AG20443 (cell line): ENCODE measurements at places on chromosomes 11 and 22.

- DNase-seq: no peak
These were observed 81.1 kb downstream of the PAK1 start for GRCh38 chr11:77392842-77393241.

- DNase-seq: no peak
These were observed 161.1 kb upstream of the CADM1 start for GRCh38 chr11:115665175-115665821.

DNA sequence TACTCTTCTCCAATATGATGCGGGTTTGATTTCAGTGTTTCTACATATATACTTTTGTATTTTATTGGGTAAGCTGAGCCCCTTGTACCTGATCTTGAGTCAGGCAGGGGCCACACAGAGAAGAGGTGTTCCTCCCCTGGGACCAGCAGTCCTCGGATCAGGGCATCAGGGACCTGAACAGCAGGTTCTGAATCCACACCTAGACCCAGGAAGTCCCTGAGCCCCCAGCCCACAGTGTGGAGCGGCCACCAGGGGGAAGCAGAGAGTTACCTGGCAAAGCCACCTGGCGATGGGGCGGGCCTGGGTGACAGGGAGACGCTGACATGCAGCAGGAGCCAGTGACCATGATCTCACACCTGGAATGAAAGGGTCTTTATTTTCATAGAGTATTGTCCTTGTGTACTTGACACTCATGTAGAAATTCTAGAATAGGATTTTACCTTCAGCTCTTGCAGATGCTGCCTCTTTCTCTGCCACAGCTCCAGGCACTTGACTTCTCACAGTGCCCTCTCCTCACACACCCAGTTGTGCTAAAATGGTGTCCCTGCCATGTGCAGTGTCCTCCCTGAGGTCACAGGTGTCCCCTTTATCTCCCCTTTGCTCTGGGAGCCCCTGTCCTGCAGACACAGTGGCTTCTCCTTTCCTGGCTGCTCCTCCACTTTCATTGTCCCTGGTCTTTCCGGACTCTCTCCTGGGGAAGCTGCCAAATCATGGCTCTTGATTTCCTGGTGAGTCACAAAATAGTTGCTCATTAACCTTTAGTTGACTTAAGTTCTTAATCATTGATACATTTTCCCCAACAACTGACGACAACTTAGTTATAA is 48.5 kb downstream of the GGTLC2 start:
- peak; percentile 59 for DNase-seq

DNA sequence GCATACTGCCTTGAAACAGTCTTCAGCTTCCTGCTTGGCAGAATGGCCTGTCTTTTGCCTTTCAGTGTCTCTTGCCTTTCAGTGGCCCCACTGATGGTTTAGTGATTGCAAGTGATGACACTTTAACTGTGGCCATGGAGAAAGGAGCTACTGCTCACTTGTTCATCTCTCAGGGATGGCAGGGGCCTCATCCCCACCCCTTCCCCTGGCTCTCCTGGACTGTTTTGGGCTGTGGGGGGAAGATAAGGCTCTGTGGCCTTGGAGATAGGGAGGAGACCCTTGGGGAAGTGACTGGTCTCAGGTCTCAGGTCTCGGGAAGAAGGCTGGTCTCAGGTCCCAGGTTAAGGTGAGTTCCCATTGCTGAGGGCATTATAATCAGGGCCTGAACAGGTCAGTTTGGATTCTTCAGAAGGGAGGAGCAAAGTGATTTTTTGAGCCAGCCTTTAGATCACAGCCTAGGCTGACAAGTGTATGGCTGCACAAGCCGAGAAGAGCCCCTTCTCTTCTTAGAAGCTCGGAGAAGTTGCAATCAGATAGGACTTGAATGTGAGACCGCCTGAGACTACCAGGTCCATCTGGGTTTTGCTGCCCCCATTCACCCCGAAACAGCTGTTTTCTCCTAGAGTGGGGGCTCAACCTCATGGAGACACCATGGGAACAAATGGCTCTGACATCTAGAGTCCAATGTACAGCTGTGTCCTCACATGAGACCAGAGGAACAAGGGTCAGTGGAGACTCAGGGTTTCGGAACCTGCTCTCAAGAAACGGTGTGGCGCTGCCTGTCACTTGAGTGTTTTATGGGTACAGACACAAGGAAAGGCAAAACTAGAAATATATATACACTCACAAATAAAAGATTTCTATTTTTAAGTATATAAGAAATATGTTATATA is 15.9 kb upstream of the P2RY2 start:
- DNase-seq: no peak

GRCh38 chr11:87265979-87266378 is 228.2 kb downstream of the TMEM135 start:
- DNase-seq: no peak

GRCh38 chr11:86574493-86575207 is 97.8 kb downstream of the ME3 start:
- no peak for DNase-seq

- DNase-seq: no peak
These were observed 22.3 kb downstream of the ARHGAP1 start for GRCh38 chr11:46677991-46678740.

DNA sequence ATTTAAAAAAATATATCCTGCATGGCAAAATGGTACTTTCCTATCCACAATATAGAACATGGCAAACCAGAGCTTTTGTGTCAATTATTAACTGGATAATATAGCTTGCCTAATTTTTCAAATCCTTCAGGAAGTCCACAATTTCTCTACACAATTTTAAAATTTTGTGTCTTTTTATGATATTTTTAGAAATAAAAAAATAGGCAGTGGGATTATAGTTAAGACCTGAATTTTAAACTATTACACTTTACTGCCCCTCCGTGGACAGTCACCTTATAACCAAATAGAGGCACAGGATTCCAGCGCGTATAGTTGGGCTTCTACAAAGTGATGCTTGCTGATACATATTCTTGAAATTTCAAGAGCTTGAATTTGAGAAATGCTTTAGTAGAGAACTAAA is 2.1 kb upstream of the DMC1 start:
- DNase-seq: peak; percentile 67

- DNase-seq: no peak
These were observed 12.2 kb downstream of the TEF start for GRCh38 chr22:41394012-41394356.

- DNase-seq: no peak
These were observed 55.0 kb upstream of the HORMAD2 start for GRCh38 chr22:30025221-30025620.

DNA sequence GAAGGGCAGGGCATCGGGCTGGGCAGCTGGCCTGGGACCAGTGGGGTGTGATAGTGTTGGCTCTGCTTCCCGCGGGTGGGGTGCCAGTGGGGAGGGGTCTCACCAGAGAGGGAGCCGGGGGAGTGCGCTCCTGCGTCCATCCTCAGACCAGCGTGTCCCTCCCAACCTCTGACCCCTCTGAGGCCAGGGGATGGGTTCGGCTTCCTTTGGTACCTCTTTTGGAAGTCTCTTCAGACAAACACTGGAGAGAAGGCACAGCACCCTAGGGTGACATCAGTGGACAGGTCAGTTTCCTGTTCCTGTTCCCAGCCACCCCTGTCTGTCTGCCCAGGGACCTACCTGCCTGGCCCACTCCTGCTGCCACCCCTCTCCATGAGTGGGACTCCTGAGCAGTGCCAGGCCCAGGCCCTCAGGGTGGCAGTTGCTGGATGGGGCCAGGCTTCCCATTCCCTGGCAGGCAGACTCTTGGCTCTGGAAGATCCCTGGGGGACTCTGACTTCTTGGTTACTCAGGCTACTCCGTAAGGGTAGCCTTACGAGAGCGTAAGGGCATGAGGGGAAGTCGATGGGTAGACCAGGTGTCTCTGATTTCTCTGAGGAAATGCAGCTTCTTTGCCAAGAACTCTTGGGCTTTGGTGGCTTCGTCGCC is 2.6 kb downstream of the TAGLN start:
- DNase-seq: no peak

DNA sequence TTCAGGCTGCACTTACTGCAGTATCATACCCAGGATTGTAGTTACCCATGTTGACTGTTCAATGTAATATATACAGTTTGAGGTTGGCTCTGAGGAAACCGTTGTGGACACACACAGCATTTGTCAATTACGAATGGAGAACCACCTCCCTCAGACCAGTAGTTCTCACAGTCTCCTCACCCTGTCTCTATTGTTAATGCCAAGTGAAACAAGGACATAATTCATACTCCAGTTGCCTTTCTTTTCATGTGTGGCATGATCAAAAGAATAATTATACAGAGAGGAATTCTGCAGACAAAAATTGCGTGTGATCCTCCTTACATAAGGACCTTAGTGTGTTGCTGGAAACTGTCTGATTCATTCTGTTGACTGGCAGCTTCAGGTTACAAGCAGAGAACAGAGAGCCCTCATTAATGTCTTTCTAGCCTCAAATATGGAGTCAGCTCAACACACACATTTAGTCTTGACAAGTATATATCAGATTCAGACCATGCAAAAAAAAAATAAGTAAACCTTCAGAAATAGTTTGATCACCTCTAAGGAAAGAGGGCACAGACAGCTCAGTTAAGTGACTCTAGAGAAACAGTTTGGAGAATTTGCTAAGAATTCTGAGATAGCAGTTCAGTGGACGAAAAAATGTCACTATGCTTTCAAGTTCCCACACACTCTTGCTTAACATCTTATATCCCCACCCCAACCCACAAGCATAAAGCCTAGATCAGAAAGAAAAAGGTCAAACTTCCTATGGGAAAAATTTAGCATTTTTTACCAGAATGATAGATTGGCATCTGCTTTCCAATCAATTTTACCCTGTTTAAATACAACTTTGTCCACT is 96.1 kb downstream of the MAML2 start:
- DNase-seq: peak; percentile 38

GRCh38 chr11:74033046-74033445 is 24.2 kb upstream of the UCP3 start:
- DNase-seq: no peak

DNA sequence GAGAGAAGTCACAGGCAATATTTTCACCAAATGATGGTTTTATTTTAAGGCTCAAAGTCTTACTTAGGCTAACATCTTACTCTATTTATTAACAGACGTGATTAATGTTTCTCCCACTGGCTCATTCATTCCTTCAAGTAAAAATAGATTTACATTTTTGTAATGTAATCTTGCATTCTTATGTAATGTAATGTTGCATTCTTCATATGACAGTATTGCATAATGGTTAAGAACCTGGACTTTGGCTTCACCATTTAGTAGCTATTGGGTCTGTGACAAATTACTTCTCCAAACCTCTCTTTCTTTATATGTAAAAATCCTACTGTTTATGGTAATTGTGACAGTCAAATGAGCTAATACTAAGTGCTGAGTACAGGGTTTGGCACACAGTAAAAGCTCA is 3.3 kb upstream of the DIXDC1 start:
- DNase-seq: no peak

DNA sequence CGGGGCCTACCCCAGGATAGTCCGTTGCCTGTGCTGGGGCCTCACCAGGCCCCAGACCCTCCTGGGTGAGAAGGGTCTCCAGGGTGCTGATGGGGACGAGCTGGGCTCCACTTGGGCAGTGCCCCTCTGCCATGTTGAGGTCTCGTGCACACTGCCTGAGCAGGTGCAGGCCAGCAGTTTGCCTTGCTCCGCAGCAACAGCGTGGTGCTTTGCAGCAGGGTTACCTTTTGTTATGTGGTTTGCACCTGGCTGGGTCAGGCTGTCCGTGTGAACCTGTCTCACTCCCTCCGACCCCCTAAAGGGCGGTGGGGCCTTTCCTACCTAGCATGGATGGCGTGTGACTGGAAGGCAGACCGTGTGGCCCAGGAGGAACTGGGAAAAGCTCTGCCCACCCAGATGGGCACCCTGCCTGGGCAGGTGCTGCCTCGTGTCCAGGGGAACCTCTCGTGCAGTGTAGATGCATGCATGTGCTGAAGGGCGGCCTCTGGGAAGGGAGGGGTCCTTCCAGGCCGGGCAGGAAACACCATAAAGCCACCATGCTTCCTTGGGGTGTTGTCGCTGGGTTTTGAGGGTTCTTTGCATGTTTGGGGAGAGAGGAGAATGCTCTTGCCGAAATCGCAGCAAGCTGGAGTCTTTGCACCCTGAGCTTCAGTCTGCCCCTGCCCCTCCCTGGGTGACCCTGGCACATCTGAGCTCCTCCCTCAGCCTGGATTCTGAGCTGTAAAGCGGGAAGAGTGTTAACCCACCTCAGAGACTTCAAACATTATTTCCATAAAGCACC is 75.4 kb upstream of the PPARA start:
- no peak for DNase-seq

DNA sequence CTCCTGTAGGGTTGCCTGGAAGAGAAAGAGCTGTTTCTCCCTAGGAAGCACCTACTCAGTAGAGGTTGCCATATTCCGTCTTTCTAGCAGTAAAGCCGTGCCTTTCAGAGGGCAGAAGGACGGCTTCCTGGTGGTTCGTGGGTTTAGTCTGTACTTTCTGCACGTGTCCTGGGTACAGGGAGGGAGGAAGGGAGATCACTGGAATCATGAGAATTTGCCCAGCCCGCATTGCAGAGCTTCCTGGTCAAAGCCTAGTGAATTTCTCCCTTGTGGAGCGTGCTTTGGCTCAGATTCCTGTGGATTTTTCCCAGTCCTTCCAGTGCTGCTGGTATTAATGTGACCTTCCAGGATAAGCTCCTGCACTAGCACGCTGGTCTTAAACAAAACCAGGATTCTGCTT is 44.9 kb downstream of the GRAMD1B start:
- DNase-seq: peak; percentile 29

DNA sequence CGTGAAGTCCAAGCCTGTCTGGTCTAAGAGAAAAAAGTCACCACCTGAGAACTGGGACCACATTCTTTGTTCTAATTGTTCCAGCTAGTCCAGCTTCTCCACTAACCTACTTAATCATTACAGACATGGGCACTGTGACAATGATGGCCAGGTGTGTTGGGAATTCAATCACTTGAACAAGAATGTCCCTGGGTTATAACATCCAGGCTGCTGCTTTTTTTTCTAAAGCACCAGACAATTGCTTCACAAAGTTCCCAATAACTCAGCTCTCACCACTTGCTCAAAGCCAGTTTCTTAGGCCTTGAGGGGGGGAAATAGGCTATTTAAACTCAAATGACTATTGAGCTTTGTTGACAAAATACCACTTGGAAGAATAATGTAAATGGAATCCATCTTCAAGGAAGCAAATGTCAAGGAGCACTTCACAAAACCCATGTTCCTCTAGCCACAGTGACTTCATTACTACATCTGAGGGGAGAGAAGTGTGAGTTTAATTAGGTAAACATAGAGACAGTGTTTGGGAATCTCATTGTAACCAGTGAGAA is 80.3 kb downstream of the ME3 start:
- DNase-seq: peak; percentile 14

DNA sequence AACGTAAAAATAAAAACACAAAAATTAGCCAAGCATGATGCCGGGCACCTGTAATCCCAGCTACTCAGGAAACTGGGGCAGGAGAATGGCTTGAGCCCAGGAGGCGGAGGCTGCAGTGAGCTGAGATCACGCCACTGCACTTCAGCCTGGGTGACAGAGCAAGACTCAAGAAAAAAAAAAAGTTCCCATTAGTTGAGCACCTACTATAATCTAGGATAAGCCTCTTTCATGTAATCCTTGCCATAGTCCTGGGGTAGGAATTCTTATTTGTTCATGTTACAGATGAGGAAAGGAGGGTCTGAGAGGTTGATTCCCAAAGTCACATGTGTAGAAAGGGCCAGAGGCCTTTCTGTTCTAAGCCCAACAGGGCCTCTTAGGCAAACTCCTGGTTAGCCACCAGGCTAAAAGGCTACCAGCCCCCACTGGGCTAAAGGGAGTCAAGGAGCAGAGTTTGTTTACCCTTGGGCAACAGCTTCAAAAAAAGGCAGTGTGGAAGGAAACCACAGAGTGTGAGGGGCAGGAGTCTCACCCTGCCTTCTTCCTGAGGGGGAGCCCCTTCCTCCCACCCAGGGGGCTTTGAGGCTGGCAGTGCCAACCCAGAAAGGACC is 21.6 kb upstream of the CSNK1E start:
- DNase-seq: no peak
